NCI-H1092 (cell line): ENCODE measurements at places on chromosomes 7 and 10.

GRCh38 chr10:96124230-96125141, 5.6 kb upstream of the ZNF518A start:
- no peak for DNase-seq

DNA sequence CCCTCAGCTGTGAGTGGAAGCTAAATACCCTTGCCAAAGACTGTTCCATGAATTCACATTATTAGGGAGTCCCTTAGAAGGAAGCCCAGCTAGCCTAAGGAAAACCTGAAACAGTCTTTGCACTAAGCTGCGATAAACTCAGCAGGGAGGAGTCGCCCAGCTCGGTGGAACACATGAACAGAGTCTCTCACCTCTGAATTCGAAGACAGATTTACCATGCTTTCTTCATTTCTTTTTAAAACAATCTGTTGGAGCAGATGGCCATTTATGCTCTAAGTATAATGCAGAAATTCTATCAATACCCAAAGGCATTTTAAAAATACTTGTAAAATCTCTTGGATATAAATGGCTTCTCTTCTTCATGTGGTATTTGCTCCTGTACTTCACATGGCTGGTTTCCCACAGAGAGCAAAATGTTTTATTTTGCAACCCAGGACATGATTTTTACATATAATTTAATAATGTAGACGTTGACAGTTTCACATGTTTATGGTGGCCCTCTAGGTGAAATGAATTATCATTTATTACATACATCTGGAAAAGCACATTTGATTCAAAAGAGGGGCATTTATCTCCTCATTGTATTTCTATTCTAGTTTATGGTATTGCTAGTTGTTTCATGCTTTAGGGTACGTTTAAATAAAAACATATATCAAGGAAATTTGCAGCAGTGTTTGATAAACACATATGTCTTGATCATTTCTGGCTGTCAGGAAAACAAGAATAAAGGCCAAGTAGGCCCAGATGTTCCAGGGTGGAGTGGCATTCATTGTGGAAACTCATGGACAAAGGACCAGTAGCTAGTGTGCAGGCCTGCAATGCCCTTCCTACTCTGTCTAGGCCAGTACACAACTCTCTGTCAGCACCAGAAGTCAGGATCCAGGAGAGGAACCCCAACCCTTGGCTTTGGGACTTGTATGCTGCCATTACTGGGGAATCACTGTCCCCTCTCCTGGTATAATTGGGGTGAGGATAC, 52.2 kb downstream of the LRGUK start:
- DNase-seq: no peak

- DNase-seq: no peak
Measured at GRCh38 chr7:142896741-142897379, 11.3 kb upstream of the TRPV6 start.

DNA sequence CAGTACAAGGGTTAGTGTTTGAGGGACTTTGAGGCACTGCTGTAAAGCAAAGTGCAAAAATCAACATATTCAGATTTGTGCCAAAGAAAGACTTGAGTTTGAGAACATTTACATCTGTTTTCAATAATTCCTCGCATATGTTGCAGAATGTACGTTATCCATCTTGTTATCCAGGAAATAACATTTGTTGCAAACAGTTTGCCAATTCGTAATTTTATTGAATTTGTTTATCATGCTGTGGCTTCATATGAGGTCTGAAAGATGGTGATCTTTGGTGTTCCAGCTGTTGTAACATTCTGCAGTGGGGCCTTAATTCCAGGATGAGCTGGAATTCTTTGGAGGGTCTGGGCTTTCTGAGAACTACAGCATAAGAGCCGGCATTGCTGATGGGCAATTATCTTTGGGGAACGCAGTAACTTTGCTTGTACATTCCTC, 396.2 kb downstream of the LRMDA start:
- no peak for DNase-seq

GRCh38 chr7:45088146-45088701, 545 bp downstream of the NACAD start:
- no peak for DNase-seq

- DNase-seq: no peak
Measured at GRCh38 chr7:6643915-6644625, 7.0 kb downstream of the ZNF316 start.

GRCh38 chr10:48506147-48506917, 98.5 kb downstream of the ARHGAP22 start:
- no peak for DNase-seq
